ENCODE measurements at places on chromosomes 4 and X. TPM values are rescaled to one million over a fixed set of nuclear protein-coding genes. Genes with fewer than 3 reads are reported as not detected.
A peak's percentile ranks its signal among the peaks of the same experiment; 100 is the strongest.

Gene PRDM8
- 3.3 TPM for total RNA-seq

Gene TMEM271
- 2.4 TPM for total RNA-seq

Gene SPIN2A
- total RNA-seq, result 3.1 TPM

Gene COL4A5
- 4.8 TPM for total RNA-seq

DNA sequence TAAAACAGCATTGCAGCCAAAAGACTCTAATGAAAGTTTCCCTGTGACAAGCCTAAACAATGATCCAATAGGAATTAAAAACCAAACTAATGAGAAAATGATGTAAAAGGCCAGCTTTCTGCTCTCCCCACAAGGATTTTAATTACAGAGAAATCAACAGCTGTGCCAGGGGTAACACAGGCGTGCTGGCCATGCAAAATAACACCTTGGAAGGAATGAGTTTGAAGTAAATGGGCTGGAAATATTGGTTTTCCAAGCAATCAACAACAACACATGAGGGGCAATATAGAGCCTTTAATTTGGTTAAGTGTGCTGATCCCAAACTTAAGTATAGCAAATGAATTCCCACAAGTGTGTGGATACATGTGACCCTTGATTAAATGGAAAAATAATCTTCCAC, 56.9 kb downstream of the NDNF start:
- ATAC-seq, result no peak

GRCh38 chr4:31539284-31540069, 819.3 kb downstream of the PCDH7 start:
- ATAC-seq, result no peak

DNA sequence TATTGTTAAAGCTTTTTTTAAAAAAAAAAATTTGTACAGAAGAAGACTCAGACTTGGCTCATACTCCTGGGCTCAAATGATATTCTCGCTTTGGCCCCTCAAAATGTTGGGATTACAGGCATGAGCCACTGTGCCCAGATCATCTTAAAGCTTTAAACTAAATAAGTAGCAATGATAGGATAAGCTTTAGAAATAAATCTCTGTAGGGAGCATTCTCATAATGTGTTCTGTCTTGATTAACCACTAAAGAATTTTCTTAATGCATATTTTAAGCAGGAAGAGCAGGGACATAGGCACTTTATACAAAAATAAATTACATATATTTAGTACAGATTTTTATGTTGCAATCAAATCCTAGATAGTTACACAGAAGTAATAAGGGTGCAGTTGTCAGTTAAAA, 667.2 kb downstream of the GRID2 start:
- ATAC-seq, result no peak

DNA sequence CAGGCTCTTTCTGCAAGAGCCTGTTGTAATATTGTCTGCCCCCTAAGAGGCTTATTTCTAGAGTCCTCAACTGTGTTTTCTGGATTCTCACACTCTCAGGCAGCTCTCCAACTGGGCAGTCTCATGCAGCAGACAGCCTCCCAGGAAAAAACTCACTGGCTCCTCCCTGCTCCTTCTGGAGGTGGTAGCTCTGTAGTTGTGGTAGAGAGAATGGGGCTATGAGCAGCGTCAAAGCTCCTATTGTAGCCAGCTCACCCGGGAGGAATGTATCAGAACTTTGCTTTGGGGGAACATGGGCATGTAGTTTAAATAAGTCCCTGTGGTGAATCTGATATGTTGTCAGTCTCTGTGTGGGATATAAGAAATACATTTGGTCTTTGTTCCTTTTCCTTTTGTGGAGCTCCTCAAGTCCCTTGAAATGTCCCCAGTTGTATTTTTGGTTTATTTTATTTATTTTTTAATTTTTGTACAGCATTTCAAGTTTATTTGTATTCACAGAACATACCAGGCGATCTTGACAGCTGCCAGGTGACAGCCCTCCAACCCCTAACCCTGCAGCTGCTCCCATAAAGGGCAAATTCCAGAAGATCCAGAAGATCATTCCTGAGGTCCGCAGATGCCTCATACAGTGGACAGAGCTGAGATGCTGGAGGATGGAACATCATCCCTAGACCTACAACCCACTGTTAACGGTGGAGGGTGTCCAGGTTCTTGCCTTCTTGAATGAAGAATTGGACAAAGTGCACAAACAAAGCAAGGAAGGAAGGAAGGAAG, 45.7 kb downstream of the TRIM61 start:
- ATAC-seq, result no peak

DNA sequence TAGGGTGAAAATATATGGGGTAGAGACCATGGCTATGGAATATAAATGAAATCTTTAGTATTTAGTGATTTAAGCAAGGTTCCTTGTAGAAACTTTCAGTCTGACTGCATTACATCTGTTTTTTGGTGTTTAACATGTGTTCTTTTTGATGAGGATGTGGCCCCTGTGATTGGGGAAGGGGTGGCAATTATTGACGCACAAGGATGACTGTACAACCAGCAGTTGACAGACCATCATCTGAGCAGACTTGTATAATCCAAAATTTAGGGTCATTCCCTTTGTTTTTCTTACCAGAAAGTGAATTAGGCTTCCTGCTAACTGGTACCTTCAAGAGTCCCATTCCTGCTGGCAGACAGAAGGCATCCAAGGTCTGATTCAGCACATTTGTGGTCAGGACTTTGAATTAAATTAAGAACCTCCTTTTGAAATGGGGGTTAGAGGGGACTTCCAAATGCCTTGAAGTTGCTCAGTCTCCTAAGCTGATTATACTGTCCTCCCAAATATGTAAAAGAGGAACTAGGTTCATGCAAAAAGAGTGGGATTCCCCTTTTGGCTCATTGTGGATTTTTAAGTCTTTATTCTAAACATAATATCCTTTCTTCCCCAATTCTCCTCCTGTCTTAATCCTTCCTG, 112.4 kb upstream of the CXCL13 start:
- ATAC-seq, result no peak

- ATAC-seq, result no peak
These were observed 215.1 kb upstream of the SFRP2 start for GRCh38 chr4:154004016-154004415.

GRCh38 chr4:82776925-82777542, 21.6 kb downstream of the SCD5 start:
- ATAC-seq, result no peak

- no peak for ATAC-seq
These were observed 16.0 kb downstream of the PRDM8 start for GRCh38 chr4:80213117-80213815.

- ATAC-seq, result peak; percentile 60
These were observed 11.2 kb upstream of the BCOR start for GRCh38 chrX:40108959-40109287.

DNA sequence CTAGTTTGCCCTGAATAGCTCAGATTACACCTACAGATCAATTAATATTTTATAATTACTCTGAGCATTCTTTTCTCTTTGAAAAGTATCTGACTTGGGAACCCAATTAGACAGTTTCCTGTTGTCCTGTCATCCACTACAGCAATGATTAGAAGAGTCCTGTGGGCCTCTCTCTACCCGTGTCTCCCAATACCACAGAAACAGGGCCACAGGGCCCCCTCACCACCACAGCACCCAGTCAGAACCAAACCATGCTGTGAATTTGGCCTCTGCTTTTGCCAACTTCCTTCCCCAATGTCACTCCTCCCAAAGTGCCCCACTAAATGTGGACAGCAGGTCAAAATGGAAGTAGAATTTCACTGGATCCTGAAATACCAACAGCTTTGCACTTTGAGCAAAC, 10.3 kb downstream of the USP46 start:
- no peak for ATAC-seq

- peak; percentile 30 for ATAC-seq
These were observed 36.2 kb downstream of the ZFP42 start for GRCh38 chr4:188031751-188032150.

DNA sequence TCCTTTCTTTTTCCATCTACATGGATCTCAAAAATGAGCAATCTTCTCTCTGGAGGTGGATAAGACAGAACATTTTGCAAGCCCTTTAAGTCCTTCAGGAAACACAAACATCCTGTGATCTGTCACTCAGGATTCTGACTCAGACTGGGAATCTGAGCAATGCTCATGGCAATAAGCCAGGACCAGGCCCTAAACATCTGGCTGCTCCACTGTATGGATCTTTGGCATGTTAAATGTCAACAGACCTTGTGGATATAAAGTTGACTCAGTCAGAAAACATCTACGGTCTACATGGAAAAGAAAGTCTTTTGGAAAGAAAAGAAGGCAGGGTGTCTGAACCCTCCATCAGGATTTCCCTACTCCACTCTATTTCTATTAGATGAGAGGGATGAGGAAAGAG, 17.8 kb upstream of the CHIC2 start:
- no peak for ATAC-seq
